ENCODE measurements at places on chromosomes 2 and 18. TPM values are rescaled to one million over a fixed set of nuclear protein-coding genes. Genes with fewer than 3 reads are reported as not detected.

The CYRIA gene
- total RNA-seq = 0.43 TPM

The PTRHD1 gene
- total RNA-seq = 27.4 TPM

The GNAL gene
- total RNA-seq = under 0.01 TPM

The ATRAID gene
- total RNA-seq = 166 TPM

The RAB6C gene
- under 0.01 TPM for total RNA-seq
